ENCODE measurements at places on chromosomes 13 and 19.

- no peak for DNase-seq
Measured at GRCh38 chr19:30225676-30226463, 146.3 kb upstream of the ZNF536 start.

- no peak for DNase-seq
Measured at GRCh38 chr13:23654111-23655110, 84.2 kb downstream of the TNFRSF19 start.

DNA sequence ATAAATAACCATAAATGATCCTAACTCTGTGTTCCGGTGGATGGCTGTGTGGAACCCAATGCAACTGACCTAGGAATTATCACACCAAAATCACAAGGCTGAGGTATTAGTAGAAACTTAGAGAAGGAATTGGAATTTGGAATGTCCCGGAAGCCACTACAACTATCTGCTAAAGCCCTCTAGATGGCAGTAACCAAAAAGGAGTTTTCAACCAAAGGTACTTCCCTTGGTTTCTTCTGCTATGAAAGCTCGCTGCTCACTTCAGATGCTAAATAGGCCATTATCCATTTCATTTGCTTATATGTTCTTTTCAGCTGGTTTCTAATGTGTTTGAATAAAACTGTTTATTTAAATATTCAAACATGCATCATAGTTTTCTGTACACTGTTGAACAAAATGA is 1589.1 kb upstream of the SPRY2 start:
- peak; percentile 2 for DNase-seq

DNA sequence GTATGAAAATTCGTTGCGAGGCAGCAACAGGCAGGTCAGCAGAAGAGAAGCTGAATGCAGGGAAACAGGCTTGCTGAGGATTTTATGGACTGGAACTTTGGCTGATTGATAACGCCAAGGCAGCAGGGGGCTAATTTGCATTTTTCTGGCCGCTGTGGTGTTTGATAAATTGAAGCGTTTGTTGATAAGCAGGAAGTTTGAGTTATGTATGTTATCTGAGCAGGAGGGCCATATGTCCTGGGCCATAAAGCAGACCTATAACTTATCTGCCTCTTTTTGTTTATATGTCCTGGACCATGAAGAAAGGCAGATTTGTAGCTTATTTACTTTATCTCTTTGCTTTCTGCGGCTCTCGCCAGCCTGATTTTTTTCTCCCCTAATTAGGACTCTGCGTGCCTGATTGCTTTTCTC is 65.9 kb downstream of the ZNF627 start:
- no peak for DNase-seq

DNA sequence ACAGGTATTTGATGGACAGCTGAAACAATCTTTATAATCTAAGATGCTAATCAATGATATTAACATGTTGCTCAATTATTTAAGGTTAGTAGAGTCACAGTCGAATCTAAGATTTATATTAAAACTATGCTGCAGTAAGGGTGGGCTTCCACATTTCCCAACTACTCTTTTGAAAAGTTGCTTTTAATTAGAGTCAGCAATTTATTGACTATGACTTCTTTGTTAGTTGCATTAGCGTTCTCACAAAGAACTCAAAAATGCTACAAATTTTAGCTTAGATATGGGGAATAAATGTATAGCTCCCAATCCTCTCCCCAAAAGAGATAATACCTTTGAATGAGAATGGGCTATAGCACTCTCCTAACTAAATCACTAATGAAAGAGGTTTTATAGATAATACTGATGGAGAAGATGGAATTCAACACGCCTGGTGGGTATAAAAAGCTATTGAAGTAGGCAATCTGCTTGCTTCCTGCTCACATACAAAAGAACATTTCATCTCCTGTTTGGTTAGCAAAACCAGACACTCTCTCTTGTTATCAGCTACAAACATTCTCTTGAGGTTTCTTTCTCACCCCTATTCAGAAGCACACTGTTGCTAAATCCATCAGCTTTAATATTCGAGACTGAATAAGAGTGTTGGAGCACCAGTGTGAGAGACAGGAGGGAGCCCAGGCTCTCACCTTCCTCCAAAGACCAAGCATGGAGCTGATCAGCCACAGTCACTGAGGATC is 2.4 kb upstream of the FLT1 start:
- DNase-seq: no peak

GRCh38 chr19:4909897-4910593 is 744 bp downstream of the UHRF1 start:
- peak; percentile 97 for DNase-seq

GRCh38 chr13:19713186-19713965 is 69.4 kb downstream of the PSPC1 start:
- no peak for DNase-seq

- no peak for DNase-seq
Measured at GRCh38 chr13:45269204-45269603, 68.4 kb upstream of the KCTD4 start.

DNA sequence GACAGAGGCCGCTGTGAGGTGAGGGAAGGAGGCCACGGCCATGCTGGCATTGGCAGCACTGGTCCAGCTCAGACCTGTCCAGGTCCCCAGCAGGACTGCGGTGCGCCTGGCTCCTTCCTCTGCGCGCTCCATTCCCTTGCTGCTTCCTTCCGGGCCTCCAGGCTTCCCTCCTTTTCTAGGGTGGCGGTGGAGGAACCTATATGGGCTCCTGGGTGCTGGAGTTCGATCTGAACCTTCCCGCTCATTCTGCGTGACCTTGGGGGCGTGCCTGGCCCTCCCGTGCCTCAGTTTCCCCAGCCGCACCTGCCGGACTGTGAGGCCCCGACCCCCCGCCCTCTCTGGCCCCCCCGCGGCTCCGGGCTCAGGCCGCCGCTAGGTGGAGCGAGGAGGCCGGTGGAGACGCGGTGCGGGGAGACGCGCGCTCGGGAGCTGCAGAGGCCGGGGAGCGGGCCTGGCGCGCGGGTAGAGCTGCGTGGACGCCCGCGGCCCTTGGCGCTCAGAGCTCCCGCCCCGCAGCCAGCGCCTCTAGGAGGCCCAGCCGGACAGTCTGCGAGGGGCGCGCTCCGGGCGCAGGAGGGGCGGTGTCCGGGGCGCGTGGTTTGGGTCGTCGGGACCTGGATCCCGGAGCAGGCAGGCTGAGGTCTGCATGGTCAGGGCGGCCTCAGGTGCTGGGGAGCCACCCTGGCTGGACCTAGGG is 29.9 kb downstream of the EFNA2 start:
- DNase-seq: peak; percentile 68

DNA sequence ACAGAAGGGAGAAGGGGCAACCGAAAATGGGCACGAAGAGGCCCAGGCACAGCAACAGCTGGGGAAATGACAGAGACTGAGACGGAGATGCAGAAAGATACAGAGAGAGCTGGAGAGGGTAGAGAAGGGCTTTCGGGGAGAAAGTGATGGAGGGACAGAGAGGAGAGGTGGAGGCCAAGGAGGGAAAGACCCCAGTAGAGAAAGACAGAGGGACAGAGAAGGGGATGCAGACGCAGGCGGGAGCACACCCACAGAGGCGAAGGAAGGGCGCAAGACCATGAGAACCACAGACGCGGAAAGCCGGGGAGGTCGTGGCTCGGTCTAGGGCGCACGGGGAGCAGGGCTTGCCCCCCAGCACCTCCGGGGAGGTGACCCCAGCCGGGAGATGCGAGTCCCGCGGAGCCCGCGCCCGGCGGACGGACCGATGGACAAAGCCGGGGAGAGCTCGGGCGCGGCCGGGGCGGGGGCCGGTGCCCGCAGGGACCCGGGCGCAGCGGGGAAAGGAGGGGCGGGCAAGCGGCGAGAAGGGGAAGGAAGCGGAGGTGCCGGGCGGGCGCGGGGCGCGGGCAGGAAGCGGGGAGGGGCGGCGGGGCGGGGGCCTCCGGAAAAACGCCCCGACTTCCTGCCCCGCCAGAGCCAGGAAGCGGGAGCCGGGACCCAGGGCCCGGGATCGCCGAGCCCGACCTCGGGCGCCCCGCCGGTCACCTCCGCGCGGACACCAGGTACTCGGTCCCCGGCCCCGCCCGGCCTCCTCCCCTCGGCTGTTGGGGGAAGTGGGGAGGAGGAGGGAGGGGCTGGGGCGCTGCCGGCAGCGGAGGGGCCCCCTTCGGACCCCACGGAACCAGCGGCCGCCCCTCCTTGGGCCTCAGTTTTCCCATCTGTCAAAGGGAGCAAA is at the start of gene ARHGEF1:
Gene ARHGEF1, plus strand, starts transcription at position 617 of the 895 bp plus-strand sequence. CDS start 4,899 bp downstream, outside the sequence.
- DNase-seq: peak; percentile 43

DNA sequence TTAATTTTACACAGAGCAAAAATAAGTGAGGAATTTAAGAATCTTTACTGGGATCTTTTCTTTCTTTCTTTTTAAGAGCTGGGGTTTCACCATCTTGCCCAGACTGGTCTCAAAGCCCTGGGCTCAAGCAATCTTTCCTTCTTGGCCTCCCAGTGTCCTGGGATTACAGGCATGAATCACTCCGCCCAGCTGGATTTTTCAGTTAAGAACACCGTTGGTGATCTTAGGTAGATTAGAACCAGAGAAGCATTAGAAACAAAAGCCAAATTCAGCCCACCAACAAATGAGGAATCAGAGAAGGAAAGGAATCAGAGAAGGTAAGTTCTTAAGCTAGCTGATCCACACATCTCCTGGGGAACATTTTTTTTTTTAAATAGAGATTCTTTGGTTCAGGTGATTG is 34.2 kb downstream of the EPSTI1 start:
- no peak for DNase-seq

- DNase-seq: no peak
Measured at GRCh38 chr13:20993661-20994440, 67.5 kb downstream of the LATS2 start.

GRCh38 chr13:27917121-27917947 is 2.5 kb upstream of the PDX1 start:
- DNase-seq: no peak

GRCh38 chr19:19406878-19407632 is 1.6 kb downstream of the GATAD2A start:
- peak; percentile 72 for DNase-seq

DNA sequence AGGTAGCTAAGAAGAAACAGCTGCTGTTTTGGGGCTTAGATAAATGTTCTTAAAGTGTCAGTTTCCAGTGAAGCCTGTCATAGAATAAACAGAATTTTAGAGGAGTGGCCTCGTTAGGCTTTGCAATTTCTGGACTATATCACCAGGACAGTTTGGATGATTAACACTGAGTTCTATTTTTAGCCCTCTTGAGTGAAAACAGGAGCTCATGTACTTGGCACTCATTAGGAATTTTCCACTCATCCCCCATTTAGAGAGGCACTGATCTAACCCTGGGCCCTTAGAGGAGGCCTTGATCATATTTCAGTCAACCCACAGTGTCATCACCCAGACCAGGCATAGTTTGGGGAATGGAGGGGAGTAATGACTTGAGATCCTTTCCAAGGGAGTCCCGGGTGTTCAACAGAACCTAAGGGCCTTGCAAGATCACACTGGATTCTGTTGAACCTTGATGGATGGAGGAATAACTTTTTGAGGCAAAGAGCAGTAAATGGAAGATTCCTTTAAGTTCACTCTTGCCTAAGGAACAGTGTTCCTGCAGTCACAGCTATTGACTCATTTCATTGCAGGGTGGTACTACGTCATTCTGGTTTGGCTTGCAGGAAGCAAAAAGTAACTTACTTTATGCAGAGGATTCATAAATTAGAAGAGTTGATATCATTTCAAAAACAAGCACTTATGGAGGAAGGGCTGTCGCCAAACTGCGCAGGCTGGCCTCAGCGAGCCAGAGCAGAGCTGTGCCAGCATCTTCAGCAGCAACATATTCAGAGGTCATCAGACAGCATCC is 160.2 kb downstream of the SLC7A1 start:
- DNase-seq: no peak

- DNase-seq: peak; percentile 60
Measured at GRCh38 chr19:17281391-17282304, at the start of gene ANKLE1. Gene ANKLE1 (plus strand): TSS chr19:17281901. CDS start chr19:17281921, 20 bp downstream.

Data from RPMI8226 (cell line).